Forelimb muscle (tissue), 1 donor: ENCODE measurements at places on chromosomes 2 and 18. TPM values are rescaled to one million over a fixed set of nuclear protein-coding genes. Genes with fewer than 3 reads are reported as not detected.

DNA sequence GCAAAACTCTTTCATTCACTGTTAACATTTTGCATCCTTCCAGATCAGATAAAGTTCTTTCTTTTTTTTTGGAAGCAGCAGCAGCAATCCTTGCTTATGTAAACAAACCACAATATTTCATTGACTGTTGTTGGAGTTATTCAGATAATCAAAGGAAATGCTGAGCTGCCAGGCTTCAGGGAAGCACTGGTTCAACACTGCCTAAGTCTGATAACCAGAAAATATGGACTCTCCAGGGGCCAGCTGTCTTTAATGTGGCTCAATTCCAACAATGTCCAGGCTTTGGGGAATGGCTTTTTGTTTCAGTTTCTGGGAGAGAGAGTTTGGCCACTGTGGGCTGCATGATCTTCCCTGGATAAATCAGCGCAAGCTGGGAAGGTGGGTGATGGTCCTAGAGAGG, 354.3 kb downstream of the AKAIN1 start:
- no peak for DNase-seq

DNA sequence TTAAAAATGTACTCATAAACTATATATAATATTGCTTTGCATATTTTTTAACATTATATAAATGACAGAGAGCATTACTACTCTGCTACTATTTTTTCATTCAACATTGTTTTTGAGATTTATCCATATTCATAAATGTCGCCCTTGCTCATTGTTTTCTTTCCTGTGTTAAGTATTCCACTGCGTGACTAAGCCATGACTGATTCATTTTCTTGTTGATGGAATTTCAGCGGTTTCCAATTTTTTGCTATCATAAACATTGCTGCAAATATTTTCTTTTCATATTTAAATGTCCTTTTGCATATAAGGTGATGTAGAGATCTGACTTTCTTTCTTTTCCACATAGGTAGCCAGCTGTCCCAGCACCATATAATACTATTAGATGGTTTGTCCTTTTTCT, 57.6 kb downstream of the SFXN5 start:
- DNase-seq: no peak

DNA sequence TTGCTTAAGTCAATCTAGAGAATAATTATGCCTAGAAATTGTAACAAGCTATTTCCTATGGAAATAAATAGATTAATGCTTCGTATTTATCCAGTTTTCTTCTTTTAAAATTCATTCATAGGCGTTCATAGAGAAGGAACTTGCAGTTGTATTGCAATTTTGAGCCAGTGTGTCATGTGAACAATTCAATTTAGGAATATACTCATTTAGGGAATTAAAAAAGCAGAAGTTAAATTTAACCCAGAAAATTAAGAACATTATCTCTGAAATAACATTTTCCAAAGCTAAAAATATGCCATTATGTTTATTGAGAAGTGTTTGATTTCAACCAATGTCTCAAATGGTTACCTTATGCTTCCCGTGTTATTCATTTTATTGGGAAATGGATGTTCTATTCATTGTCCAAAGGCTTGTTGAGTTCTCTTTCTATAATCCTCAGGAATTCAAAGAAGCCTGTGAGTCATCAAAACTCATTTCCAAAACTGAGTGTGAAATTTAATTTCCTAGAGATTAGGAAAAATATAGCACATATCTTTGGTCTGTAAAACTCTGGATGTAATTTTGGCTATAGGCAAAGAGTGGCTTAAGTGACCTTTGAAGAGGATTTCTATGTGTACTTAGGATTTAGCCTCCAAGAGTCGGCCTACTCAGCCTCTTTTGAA, 99.7 kb downstream of the SLC8A1 start:
- DNase-seq: no peak

The DHRS9 gene
- 0.34 TPM for polyA plus RNA-seq

The CHRNA1 gene
- polyA plus RNA-seq: 158 TPM
